ENCODE measurements at places on chromosomes 6 and 20.

GRCh38 chr6:131317516-131317915, 182.2 kb downstream of the AKAP7 start:
- no peak for DNase-seq

DNA sequence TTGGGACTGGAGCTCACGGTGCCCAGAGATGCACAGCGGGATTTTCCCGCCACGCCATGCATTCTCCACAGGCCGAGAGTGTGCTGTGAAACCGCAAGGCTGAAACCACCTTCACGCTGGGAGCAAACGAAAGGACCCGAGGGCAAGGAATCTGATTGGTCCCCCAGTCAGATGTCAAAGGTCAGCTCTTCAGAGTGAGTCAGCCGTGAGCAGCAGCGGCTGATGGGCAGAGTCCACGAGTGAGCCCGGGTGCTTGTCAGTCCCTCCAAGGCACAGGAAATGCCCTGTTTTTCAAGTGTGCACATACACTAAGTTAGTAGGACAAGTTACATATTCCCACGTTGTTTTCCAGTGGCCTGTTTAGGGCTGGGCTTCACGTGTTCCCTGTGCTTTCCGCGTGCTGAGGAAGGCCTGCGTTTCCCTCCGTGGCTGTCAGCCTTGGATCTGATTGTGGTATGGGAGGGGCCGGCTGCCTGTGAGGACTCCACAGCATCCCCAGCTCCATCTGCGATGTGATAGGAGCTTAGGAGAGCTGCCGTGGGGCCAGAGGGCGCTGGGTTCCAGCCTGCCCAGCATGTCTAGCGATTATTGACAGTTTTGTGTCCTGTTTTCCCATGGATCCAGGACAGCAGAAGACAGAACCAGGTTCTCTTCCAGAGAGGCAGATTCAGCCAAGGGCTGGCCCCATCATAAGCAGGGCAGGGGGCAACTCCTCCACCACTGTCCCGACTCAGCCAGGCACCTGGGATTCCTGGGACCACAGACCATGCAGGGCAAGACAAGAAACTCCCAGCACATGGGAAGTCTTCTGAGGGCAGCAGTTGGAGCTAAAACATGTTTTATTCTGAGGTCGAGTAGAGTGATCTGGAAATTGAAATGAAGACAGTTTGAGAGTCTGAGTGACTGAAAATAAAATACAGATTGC, 38.2 kb upstream of the FRMD1 start:
- DNase-seq = no peak

DNA sequence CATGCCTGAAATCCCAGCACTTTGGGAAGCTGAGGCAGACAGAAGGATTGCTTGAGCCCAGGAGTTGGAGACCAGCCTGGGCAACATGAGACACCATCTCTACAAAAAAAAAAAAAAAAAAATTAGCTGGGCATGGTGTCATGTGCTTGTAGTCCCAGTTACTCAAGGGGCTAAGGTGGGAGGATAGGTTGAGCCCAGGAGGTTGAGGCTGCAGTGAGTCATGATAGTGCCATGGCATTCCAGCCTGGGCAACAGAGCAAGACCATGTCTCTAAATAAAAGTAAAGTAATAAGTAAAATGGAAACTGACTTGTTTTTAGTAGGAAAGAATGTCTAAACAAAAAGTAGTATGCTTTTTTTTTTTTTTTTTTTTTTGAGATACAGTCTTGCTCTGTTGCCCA, 240.7 kb downstream of the ARID1B start:
- DNase-seq = no peak

DNA sequence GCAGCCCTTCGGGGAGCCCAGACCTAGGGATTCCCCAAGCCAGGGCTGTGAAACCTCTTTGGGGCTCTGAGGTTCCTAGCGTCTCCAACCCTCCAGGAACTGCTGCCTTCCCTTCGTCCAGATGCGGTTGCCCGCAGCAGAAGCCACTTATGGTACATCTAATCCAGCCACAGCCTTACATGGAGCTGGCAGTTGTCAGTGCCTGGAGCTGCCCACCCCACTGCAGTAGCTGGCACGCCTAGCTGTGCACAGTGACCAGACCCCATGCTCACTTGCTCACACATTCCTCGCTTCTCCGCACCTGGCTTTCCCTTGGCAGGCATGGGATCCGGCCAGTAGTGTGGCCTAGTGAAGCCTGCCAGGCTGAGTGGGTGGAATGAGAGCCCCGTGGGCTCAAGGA, 547.6 kb downstream of the TBC1D32 start:
- DNase-seq = no peak

DNA sequence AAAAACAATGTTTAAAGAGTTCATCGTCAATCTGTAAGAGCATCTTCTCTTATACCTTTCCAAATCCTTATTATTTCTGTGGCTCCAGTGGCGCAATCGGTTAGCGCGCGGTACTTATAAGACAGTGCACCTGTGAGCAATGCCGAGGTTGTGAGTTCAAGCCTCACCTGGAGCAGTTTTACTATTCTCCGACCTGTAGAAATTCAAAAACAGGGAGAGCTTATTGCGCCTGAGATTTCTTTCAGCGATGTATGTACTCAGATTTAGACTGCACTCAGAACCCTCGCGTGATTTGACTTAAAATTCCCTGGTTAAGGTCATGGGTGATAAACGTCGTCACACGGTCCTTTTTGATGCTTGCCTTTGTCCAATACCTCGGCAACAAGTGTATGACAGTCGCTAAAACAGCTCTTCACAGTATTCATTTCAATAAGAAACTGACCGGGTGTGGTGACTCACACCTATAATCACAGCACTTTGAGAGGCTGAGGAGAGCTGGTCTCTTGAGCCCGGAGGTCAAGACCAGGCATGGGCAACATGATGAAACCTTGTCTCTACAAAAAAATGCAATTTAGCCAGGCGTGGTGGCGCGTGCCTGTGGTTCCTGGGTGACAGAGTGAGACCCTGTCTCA, 11.9 kb downstream of the GPX5 start:
- DNase-seq = no peak

GRCh38 chr6:26075063-26075717, 12.0 kb upstream of the HFE start:
- DNase-seq = no peak

GRCh38 chr6:45432977-45433376, 55.2 kb upstream of the SUPT3H start:
- no peak for DNase-seq

DNA sequence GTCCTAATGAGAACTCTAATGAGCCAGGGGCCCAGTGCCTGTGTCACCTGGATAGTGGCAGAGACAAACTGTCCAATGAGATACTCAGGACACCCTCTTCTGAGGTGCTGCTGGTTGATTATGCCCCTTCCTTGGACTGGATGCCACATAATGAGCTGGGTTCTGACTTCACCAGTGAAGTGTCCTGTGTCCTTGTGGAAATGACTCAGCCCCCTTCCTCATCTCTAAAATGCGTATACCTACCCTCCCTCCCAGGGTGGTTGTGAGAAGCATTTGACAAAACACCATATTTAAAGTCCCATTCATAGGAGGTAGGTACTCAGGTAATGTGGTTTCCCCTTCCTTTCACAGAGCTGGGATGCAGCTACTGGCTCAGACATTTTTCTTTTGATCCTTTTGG, 28.4 kb upstream of the RNF24 start:
- no peak for DNase-seq

DNA sequence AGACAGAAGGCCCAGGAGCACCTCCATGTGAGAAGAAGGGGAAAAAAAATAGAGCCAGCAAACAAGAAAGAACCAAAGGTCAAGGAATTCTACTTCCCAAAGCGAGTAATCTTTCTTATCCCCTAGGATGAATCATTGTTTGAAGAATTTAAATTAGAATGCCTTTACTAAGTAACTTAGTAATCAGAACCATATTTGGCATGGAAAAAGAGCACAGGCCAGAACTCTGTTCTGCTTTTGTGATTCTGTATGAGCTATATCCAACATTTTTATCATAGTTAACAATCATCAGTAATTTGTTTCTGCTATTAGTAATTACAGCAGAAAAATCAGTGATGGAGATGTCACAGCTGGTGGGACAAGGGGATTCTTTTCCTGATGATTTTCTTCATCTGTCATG, 228.8 kb upstream of the FAM83B start:
- no peak for DNase-seq

GRCh38 chr20:56766528-56766927, 137.4 kb downstream of the TFAP2C start:
- no peak for DNase-seq

GRCh38 chr6:120410586-120410985, 923.7 kb downstream of the TBC1D32 start:
- no peak for DNase-seq

- no peak for DNase-seq
These were observed 67.0 kb upstream of the FOXC1 start for GRCh38 chr6:1542764-1543163.

DNA sequence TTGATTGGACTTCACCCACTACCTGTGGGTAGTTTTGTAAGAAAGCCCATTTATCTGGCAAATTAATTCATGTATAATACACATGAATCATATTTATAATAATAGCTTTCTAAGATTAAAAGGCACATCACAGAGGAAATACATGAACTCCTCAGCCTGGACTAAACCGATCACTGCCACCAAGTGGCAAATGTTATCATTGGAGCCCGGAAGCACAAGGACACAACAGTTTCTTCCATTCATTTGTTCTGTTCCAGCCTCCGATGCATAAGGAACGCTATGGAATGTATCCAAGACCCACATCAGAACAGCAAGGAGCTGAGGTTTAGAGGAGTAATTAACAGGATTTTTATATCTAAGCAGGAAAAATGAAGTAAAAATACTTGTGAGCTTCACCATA, 13.9 kb upstream of the IPCEF1 start:
- DNase-seq = no peak

- DNase-seq = no peak
These were observed 82.6 kb upstream of the PREP start for GRCh38 chr6:105485456-105485855.

DNA sequence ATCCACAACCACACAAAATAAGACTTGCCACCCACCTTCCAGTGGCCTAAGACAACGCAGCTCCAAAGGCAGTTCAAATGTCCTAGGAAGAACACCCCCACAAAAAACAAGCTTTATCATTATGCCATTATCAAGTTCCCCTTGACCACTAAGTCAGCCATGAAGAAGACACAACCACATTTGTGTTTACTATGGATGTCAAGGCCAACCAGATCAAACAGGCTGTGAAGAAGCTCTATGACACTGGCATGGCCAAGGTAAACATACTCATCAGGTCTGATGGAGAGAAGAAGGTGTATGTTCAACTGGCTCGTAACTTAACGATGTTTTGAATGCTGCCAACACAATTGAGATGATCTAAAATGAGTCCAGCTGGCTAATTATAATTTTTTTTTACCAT, 26.1 kb downstream of the SEC63 start:
- DNase-seq = no peak

DNA sequence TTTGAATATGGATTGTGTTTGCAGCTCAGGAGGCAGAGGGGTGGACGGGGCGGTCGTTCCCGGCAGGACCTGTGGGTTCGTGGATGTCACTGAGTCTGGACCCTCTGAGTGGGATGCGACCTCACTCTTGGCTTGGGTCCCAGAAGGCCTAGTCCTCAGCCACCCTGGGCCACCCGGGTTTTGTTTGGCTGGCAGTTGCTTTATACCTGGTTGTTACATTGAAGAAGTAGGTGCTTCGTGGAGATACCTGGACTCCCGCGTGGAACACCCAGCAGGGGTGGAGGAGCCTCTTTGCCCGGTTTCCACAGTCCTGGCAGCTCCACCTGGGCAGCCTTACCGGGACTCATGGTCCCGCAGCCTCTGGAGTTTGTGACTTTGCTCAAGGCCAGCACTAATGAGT, 405.1 kb downstream of the TAF4 start:
- no peak for DNase-seq

DNA sequence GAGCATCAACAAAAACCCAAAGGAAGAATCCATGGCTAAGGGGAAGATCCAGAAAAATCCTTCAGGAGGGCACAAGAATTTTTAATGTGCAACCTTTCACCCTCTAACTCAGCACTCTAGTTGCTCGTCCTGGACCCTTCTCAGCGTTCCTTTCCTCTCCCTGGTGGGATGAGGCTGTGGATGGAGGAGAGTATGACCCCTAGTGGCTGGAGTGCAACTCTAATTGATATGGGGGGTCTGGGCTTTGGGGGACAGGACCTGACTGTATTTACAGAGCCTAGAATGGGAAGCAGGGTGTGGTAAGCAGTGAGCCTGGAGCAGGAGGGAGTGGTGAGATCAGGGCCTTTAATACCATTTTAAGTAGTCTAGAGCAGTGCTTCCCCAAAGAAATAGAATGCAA, 83.9 kb upstream of the CEP85L start:
- DNase-seq = no peak

- DNase-seq = no peak
These were observed 54.7 kb upstream of the ZMYND8 start for GRCh38 chr20:47411161-47411560.

DNA sequence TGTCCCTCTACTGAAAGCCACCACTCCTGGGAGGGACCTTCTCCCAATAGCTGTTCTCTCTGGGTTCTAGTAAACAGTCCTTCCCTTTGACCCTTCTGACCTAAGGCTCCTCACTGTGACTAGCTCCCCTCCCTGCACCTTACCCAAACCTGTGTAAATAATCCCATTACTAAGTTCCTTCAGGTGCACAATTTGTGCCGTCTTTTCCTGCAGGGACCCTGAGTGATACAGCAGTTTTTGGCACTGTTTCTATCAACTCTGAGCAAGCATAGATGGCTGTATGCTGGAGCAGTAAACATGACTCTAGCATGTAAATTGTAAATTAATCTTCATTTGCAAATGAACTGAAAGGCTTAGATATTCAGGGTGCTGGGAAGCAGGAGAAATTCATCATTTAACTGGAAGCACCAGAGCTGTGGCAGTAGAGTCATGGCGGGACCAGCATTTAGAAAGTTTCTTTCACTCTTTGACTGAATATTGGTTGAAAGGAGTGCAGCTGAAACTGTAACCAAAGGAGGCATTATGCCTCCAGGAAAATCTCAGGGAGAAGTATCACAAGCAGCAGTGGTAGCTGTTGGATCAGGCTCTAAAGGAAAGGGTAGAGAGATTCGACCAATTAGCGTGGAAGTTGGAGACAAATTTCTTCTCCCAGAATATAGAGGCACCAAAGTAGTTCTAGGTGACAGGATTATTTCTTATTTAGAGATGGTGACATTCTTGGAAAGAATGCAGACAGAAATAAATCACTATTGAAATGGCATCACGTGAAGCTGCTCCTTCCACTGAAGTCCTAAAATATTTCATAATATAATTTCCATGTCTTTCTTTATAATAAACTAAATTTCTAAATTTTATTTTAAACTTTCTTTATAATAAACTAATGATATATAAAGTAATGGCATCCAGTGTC, 117.8 kb downstream of the TCP11 start:
- no peak for DNase-seq

- DNase-seq = no peak
These were observed 53.2 kb downstream of the CTCFL start for GRCh38 chr20:57471496-57472372.

GRCh38 chr6:149140137-149140909, 177.2 kb upstream of the TAB2 start:
- no peak for DNase-seq

DNA sequence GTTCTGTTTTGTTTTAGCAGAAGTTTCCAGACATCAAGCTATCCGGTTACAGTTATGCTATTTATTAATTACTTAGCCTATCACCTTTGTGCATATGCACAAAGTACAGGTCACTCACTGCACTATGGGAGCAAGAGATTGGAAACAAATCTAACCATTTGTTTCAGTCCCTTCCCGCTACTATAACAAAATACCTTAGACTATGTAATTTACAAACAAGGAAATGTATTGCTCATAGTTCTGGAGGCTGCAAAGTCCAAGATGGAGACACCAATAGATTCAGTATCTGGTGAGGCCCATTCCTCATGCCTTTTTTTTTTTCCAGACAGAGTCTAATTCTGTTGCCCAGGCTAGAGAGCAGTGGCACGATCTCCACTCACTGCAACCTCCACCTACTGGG, 35.1 kb downstream of the ATP9A start:
- DNase-seq = no peak

Data from NCI-H446 (cell line).